ENCODE measurements at places on chromosomes 1 and 21.
A peak's percentile ranks its signal among the peaks of the same experiment; 100 is the strongest.

DNA sequence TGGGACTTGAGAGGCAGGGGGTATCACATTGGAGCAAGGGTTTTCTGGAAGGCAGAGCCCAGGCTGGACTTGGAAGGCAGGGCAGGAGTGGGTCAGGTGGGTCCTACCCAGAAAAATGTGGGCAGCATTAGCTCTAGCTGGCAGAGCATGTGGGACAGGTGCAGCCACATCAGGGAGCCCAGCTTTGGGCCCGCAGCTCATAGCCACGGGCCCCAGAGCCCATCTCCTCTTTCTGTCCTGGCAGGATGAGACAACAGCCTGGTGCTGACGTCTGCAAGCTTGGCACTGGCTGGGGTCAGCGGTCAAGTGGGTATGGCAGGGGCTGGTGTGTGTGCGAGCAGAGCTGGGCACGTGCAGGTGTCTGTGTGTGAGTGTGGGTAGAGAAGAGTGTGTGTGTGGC lies 154.7 kb downstream of the GRIK3 start:
- DNase-seq = no peak

DNA sequence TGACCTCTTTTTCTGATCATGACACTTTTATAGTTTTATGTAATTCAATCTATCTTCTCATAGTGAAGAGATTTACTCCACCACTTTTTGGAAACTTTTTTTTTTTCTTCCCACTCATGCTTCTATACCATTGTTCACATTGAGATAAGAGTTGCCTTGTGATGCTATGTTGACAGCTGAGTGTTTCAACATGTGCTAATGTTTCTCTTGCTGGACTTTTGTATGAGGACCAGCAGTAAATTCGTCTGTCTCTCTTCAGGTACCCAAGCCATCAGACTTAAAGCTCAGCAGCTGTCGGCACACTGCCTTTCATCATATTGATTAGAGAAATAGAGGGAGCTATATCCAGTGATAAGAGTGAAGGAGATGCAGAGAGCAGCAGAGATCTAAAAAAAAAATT lies 227.0 kb downstream of the GRIK1 start:
- no peak for DNase-seq

DNA sequence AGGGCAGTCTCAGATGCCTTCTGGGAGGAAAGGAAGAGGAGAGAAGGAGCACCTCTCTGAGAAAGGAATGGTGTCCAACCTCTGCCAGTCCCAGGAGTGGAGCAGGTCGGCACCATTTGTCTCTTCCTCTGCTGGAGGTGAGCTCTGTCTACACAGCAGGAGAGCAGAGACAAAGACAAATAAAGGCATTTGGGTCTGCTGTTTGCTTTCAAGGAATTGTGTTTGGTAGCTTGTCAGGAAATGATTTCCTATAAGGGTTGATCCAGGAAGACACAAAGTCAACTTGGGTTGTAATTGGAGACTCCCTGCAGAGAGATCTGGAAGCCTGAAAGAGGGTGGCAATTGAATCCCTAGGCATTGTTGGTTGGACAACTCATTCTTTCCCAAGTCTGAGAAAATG lies 34.5 kb upstream of the PLXNA2 start:
- peak; percentile 40 for DNase-seq

- DNase-seq = no peak
Measured at GRCh38 chr1:14522077-14522925, 76.2 kb upstream of the KAZN start.

- DNase-seq = no peak
Measured at GRCh38 chr1:27220096-27220495, 14.3 kb upstream of the WDTC1 start.

DNA sequence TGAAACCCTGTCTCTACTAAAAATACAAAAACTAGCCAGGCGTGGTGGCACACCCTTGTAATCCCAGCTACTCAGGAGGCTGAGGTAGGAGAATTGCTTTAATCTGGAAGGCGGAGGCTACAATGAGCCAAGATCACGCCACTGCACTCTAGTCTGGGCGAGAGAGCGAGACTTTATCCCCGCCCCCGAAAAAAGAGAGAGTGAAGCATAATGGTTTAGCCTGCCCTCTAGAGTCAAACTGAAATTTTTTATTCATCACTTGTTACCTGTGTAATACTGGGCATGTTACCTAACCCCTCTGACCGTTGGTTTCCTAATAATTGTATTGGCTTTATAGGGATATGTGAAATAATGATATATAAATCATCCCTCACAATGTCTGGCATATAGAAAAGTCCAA lies 18.8 kb downstream of the GPR52 start:
- DNase-seq = no peak

DNA sequence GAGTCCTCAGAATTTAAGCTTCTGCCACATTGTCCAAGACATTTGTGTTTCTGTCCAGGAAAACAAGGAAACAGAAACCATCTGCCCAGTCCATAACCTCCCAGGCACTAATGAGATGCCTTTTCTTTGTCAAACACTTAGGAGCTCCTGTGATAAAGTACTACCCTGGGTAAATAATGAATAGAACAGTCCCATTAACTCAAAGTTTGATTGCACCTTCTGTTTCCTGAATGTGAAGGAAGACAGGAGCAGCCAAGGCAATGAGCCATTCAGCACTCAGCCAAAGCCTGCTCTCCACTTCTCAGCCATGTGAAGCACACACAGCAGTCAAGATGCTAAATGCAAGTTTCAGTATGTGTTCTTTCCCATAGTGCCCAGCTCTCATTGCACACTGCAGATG lies 199.8 kb downstream of the SEC16B start:
- DNase-seq = no peak

GRCh38 chr1:66217021-66217420 lies 316.9 kb upstream of the SGIP1 start:
- peak; percentile 81 for DNase-seq

DNA sequence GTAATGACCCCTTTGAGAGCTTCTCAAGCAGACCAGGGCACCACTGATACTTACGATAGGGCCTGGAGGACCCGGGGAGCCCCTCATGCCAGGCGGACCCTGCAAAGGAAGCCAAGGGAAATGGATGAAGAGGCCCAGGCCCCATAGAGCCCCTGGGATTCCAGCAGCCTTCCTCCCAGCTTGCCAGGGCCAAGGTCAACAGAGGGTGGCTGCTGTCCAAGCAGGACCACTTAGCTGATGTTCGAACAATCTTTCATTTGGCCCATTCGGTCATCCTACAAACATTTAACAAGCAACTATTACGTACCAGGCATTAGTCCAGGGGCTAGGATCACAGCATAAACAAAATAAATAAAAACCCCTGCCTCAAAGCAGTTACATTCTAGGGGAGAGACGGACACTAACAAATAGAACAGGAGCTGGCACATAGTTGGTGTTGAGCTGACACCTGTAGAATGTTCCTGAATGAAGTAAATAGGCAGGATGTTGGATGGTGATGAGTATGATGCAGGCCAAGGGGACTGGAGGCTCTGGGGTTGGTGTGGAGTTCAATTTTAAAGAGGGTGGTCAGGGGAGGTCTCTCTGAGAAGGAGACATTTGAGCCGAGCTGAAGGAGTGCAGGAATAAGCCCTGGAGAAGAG lies 27.0 kb upstream of the PEF1 start:
- no peak for DNase-seq

DNA sequence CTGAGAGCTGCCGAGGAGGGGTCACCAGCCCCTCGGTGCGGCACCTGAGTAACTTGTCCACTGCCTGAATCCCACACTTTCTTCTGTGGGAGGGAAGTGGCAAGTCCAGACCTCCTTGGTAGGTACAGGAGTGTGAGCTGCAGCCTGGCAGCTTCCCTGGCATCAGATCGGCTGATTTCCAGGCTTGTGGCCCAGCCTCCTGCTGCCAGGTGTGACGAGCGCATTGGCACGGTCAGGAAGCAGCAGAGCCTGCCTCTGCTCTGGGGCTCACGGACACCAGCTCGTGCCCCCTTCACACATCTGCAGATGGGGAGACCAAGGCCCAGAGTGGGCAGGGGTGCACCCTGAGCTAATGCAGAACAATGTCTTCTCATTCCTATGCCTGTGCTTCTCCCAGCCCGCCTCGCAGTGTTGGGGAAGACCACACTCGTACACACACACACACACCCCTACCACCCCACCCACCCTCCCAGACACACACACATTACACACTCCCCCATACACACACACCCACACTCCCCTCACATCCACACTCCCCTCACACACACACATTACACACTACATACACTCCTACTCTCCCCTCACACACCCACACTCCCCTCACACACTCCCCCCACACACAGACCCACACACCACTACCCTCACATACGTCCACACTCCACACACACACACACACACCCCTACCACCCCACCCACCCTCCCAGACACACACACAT lies 33.1 kb upstream of the SELENON start:
- DNase-seq = no peak

GRCh38 chr1:19165501-19165900 lies 44.6 kb downstream of the UBR4 start:
- DNase-seq = peak; percentile 42

DNA sequence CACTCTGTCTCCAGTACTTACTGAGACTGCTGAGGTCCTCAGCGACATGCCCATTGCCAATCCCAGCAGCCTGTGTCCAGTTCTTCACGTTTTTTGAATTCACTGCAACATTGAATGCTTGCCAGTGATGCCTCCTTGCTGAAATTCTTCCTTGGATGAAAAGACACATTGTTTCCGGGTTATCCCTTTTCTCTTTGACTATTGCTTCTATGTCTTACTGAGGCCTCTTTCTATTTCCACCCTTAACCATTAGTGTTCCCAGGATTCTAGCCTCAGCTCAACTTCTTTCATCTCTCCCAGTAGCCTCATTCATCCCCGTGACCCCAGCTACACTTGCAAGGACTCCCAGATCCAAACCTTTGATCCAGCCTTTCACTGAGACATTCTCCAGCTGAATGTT lies 46.5 kb upstream of the KIF26B start:
- DNase-seq = no peak

- peak; percentile 32 for DNase-seq
Measured at GRCh38 chr1:170536924-170537551, 5.1 kb downstream of the GORAB start.

DNA sequence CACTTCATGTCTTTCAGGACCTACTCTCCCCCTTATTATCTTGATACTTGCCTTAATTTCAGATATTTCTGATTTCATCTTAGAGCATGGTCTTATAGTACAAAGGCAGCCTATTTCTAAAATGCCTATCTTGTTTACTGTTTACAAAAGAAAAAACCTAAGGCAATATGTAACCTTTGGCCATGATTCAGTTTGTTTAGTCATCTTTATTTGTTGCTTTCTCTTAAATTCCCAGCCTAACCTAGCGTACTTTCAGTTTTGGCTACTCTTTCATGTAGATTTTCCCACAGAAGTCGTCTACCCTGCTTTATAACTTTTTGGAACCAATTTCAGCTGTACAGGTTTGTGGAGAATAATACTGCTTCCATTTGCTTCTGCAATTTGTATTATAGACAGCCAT lies 81.8 kb downstream of the KIF1B start:
- DNase-seq = no peak

DNA sequence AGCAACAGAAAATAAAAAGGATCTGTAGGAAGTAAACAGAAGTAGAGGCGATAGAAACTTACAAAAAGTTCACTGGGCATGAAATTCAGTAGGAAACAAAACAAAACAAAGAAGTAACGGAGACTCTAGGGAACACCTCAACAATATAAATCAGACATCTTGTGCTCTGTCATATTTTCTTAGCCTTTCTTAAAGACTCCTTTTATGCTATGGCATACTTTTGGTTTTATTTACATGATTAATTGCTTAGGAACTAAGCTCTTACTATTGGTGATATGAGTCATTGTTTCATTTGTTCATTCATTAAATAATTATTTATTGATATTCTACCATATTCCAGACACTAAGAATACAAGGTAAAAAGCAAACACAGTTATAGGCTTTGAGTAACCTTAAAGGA lies 126.6 kb downstream of the KCNT2 start:
- DNase-seq = no peak

DNA sequence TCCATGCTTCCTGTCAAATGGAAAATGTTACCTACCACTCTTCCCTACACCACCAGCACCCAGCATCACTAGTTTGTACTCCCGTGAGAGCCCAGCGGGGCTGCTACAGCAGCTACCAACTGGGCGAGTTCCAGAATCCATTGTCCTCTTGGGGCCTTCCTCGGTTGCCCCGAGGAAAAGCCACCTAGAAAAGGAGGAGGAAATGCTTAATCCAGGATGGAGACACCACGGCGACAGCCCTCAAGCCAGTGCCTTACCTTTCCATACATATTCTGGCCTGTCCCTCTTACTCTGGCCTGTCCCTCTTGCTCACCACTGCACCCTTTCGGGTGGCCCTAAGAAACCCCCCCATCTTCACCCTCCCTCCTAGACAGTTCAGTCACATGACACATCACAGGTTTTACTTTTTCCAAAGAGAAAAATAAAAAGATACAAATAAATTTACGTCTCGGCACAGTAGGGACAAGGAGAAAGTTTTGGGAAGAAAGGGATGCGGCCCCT lies 478 bp downstream of the RIT1 start:
- DNase-seq = peak; percentile 58

GRCh38 chr1:218346391-218347204 lies 1.5 kb downstream of the TGFB2 start:
- peak; percentile 58 for DNase-seq

DNA sequence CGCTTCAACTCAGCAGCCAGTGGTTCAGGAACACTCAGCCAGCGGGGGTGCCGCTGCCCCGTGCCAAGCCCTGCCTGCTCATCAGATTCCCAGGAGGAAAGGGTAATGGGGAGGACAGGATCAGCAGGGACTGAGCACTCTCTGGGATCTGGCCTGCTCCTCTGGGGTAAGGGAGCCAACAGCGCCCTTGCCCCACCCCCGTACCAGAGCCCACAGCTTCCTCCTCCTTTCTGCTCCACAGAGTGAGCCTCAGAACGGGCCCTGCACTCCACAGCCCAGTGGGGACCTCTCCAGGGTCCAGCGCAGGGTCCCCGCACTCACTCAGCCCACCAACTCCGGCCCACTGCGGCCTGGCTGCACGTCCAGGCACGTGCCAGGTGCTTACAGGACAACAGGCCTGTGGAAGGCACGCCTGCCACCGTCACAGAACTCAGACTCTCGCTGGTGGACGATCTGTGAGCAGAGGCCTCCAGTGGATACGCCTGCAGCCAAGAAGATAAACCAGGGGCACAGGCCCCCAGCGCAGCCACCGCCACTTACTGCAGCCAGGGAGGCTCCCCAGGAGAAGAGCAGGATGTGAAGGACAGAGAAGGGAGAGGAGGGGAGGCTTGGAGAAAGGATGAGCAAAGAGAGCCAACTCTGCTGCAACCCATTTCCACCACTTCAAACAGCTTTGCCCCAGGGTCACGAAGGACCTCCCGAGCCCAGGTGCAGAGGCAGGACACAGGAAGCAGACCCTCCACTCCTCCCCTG lies 2.1 kb downstream of the MEGF6 start:
- DNase-seq = no peak

- DNase-seq = peak; percentile 31
Measured at GRCh38 chr1:86741947-86742572, 37.7 kb downstream of the SH3GLB1 start.

GRCh38 chr1:18972991-18973390 lies 16.5 kb upstream of the IFFO2 start:
- no peak for DNase-seq

DNA sequence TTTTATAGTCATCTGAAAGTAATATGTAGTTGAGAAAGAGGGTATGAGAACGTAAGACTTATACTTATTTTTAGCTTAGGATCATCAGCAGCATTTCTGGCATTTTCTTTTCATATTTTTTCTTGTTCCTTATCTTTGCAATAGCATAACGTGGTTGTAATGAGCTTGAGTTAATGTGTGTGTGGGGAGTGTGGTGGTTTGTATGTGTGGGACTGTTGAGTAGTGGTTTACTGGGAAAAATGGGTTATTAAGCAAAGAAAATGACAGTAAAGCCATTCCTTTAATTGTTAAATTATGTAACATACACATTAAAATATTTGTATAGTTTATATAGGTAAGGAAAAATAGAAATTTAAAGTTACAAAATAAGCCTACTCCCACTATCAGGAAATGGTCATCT lies 15.2 kb downstream of the PIP5K1A start:
- no peak for DNase-seq

GRCh38 chr1:76125473-76126219 lies 51.1 kb downstream of the ST6GALNAC3 start:
- no peak for DNase-seq

Data from EH (cell line).